NK-92 treated with Interleukin-12 subunit alpha and Interleukin-12 subunit beta, amount 100 ng/mL, for 24 hours (cell line): ENCODE measurements at places on chromosomes 2 and 18.

DNA sequence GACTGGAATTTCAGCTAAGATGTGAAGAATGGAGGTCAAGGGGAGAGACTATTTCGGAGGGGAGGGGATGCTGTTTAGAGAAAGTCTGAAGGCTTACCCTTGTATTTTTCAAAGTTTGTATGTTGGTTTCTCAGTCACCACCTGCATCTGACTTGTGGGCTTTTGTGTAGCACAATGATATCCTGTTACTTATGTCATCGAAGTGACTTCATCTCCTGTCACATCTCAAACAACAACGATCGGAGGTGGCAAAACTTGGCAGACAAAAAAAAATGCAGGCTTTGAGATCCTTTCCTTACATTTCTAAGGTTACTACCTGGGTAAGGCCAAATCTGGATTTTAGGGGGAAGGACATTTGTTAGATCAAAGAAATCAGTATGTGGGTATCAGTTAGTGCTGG, 11.7 kb upstream of the CXCR4 start:
- peak; percentile 25 for DNase-seq

DNA sequence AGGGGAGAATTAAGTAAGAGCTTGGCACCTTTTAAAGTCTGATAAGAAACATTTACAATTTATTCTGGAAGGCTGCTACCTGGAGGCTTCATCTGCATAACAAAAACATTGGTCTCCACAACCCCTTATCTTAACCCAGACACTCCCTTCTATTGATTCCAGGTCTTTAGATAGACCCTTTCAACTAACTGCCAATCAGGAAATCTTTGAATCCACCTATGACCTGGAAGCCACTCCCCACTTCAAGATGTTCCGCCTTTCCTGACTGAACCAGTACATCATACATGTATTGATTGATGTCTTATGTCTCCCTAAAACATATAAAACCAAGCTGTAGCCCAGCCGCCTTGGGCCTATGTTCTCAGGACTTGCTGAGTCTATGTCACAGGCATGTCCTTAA, 289.4 kb downstream of the AGPS start:
- DNase-seq: no peak

DNA sequence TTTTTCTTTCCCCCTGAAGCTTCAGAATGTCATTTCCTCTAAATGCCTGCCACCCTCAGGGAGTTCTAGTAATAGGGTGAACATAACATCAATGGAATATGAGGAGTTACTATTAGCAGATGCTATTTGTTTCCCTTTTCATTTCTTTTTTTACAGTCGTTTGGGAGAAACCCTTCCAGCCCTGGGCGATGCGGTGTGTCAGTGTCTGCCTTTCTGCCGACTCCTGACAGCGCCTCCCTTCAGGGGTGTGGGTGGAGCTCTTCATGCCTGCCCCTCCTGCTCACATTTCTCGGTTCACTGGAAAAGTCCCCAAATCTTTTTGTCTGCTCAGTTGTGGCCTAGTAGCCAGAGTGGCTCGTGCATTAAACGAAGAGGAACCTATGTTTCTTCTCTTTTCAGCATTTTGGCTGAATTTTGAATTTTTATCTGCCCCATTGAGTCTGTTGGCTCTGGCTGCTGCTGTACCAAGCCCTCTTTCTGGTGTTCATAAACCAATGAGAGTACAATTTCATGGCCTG, 72.3 kb downstream of the FMNL2 start:
- DNase-seq: no peak

DNA sequence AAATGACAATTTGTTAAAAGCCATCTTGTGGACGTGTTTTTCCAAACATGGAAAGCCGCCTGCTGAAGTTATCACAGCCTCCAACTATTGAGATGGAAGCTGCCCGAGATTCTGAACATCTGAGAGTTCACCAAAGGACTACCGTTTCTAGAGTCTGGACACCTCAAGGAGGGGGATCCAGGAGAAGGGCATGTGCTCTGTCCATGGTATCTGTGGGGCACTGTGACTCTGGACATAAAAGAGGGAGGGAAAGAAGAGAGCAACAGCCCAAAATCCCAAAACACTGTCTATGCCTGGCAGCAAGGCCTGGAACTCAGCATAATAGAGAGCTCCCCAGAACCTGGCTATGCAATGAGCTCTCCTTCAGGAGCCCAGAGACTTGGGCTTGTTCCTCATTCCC, 319.9 kb downstream of the EN1 start:
- no peak for DNase-seq

- no peak for DNase-seq
Observed at GRCh38 chr2:222504191-222504590, 79.8 kb downstream of the SGPP2 start.

GRCh38 chr2:14723684-14724083, 91.2 kb downstream of the LRATD1 start:
- no peak for DNase-seq

DNA sequence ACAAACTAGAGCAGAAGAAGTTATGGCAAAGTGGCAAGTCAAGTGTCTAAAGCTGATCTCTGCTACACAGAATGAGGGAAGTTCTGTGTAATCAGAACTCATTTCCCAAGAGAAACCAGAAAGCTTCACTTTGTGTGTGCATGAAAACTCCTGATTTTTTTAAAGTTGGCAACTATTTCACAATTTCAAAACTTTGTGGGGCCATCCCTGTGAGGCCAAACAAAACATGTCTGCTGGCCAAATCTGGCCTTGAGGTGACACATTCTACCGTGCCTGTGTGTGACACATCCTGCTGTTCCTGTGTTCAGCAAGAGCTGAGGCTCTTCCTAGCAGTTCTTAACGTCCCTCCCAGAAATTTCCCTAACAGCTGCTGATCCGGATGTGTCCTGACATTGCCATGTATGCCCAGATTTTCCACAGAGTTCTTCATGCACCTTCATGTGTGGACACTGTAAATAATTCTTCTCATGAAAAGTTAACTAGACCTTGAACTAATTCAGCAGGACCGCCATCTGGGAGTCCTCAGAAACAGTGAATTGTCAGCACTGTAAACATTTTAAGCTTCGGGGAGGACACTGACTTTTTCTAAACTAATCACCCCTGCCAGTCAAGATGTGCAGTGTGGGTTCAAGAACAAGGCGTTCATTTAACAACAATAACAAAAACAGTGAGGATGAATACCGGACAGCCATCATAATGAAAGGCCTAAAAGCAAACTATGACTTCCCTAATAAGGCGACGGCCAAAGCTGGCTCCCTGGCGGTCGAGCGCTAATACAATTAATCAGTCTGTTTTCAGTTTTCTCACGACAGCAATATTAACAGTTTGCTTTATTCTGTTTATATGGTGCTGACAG, 99.0 kb downstream of the PLEKHM3 start:
- DNase-seq: no peak

- no peak for DNase-seq
Observed at GRCh38 chr2:47218066-47218581, 63.0 kb upstream of the STPG4 start.

- peak; percentile 33 for DNase-seq
Observed at GRCh38 chr2:65129286-65129825, 550 bp downstream of the RAB1A start.

- no peak for DNase-seq
Observed at GRCh38 chr2:101961338-101962191, 30.2 kb upstream of the IL1R2 start.

GRCh38 chr2:200800458-200800857, 11.3 kb upstream of the BZW1 start:
- DNase-seq: no peak

DNA sequence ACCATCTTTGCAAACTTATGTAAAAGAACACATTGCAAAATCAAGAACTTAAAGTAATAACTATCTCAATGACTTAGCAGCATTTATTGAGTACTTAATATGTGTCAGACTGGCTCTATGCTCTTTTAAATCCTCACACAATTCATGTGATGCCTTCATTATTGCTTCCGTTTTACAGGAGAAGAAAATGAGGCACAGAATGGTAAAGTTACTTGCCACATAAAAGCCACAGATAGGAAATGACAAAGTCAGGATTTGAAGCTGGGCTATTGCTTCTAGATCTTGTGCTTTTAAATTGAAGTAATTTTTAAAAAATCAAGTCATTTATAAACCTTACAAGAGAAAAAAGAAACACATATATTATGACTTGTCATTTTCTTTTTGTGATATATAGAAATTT, 174.2 kb downstream of the WDR7 start:
- DNase-seq: no peak

- no peak for DNase-seq
Observed at GRCh38 chr2:10536569-10537133, 88.5 kb upstream of the ODC1 start.

DNA sequence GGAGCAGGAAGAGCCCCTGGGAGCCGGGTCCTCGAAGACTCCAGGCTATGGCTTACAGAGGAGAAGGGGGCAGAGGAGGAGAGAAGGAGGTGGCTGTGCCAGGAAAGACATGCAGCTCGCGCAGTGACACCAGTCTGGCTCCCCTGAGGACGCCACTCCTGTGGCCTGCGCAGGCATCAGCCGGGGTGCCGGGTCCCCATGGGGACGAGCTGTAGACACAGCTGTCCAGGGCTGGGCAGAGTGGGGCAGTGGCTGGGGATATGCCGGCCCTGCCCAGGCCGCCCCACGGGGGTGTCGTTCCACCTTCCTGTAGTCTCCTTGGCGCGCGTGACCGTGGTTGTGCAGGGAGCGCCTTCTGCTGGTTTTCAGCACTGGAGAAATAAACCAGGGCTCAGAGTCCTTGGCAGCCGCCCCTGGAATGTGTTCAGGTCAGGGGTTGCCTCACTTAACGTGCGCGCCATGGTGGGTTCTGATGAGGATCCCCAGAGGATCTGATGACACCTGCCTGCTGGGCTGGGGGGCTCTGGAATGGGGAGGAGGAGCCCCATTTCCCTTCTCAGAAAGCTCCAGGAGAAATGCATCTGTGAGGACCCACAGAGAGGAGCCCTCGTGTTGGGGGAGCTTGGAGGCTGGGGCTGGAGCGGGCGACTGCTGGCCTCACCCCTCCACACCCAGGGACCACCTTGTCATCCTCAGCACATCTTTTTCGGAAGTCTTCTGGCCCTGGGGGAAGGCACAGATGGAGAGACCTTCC, 26.7 kb downstream of the RAMP1 start:
- no peak for DNase-seq

GRCh38 chr2:160721089-160722040, 227.8 kb upstream of the RBMS1 start:
- no peak for DNase-seq

DNA sequence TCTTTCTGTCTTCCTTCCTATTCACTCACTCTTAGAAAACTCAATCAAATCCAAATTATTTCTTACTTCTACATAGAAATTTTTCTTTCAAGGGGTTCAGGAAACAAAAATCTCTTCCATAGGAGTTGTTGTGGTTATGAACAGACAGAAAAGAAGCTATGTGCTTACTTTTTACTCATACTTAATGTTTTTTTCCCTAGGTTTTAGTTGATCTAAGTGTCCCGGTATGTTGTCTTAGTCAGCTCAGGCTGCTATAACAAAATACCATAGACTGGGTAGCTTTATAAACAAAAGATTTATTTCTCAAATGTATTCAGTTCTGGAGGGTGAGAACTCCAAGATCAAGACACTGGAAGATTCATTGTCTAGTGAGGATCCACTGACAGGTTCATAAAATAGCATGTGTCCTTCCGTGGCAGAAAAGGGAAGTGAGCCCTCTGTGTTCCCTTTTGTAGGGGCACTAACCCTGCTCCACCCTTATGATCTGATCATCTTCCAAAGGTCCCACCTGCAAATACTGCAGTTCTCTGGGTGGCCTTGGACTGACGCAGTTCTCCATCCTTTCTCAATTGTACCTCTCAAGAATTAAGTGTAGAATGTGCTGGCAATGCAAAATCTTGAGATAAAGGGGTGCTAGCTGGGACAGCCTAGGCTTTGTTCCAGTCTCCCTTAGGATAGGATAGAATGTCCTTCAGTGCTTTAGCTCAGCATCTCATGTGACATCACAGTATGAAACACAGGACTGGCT, 14.4 kb upstream of the VRK2 start:
- DNase-seq: no peak

DNA sequence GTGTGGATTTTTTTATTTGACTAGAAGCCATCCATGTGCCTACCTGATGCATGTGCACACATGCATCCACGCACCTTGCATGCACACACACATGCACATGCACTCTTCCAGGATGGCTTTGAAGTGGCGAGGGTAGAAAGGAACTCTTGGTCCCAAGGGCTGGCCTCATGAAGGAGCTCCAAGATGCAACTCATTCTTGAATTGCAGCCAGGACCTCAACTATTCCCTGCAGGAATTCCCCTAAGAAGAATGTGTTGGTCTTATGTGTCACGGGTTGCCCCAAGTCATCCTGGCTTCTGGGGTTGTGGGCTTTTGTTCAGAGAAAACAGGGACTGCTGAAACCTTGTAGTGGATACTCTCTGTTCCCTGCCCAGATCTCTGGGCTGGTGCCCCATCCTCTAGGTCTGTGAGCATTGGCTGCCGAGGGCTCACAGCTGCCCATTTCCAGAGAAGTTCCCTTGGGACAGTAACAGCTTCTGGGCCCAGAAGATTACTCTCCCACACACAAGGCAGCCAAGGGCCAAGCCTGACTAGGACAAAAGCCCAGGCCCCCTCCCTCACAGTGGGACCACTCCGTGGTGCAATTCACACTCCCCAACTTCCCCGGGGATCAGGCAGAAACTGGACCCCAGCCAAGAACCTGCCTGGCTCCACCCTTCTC, 137.6 kb downstream of the COPS8 start:
- no peak for DNase-seq

DNA sequence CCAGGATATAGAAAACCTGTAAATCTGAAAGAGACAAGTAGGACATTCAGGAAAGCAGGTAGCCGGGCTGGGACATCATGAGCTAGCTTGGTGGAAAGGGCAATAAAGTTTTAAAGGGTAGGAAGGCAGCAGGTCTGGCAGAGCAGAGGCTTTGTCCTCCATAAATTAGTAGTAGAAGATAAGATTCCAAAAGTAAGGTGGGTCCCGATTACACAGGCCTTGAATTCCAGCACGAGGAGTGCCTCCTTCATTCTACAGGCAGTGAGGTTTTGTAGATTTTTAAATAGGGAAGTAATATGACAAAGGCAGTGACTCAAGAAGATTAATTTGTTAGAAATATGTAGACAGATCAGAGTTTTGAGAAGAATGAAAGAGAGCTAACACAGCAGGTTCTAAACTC, 160.7 kb downstream of the DTNB start:
- no peak for DNase-seq

DNA sequence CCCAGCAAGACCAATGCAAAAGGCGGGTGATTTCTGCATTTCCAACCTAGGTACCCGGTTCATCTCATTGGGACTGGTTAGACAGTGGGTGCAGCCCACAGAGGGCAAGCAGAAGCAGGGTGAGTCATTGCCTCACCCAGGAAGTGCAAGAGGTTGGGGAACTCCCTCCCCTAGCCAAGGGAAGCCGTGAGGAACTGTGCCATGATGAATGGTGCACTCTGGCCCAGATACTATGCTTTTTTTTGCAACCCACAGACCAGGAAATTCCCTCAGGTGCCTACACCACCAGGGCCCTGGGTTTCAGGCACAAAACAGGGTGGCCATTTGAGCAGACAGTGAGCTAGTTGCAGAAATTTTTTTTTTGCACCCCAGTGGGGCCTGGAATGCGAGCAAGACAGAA, 662.6 kb upstream of the ACVR2A start:
- peak; percentile 6 for DNase-seq

- no peak for DNase-seq
Observed at GRCh38 chr2:241425368-241425767, 69.3 kb downstream of the FARP2 start.

GRCh38 chr2:5537180-5537688, 154.9 kb upstream of the SOX11 start:
- no peak for DNase-seq

GRCh38 chr2:37201208-37201607, 4.9 kb downstream of the CEBPZOS start:
- no peak for DNase-seq

GRCh38 chr18:31658670-31659575, 25.5 kb downstream of the B4GALT6 start:
- no peak for DNase-seq

GRCh38 chr2:115946891-115947290, 1504.5 kb downstream of the DPP10 start:
- no peak for DNase-seq
